ENCODE measurements at places on chromosomes 5 and 9. TPM values are rescaled to one million over a fixed set of nuclear protein-coding genes. Genes with fewer than 3 reads are reported as not detected.

The SPINK1 gene
- total RNA-seq: not detected

The COL23A1 gene
- not detected for total RNA-seq

The GABRA6 gene
- total RNA-seq: not detected

The CER1 gene
- not detected for total RNA-seq

The TLX3 gene
- not detected for total RNA-seq

The CBY3 gene
- not detected for total RNA-seq

The ABO gene
- not detected for total RNA-seq

The BTNL9 gene
- 1.6 TPM for total RNA-seq

The ANGPTL2 gene
- total RNA-seq: 10.1 TPM

The SHOC1 gene
- total RNA-seq: 0.08 TPM

The PGM5 gene
- 3.2 TPM for total RNA-seq

The KCNV2 gene
- total RNA-seq: not detected

The SCGB3A2 gene
- not detected for total RNA-seq

The ANKRD18A gene
- total RNA-seq: 5.2 TPM

The TAF11L5 gene
- not detected for total RNA-seq

The CYSTM1 gene
- 20.3 TPM for total RNA-seq

The PCDHB11 gene
- 3.9 TPM for total RNA-seq

The TNC gene
- 373 TPM for total RNA-seq

The ENHO gene
- not detected for total RNA-seq

The ROPN1L gene
- total RNA-seq: 3.9 TPM

The FBXL17 gene
- total RNA-seq: 10.1 TPM

The PCDHB14 gene
- total RNA-seq: 1.8 TPM

The PDGFRB gene
- 6.1 TPM for total RNA-seq

The FCN1 gene
- not detected for total RNA-seq

The SLC6A19 gene
- not detected for total RNA-seq

The KIF27 gene
- 3.0 TPM for total RNA-seq

The CDX1 gene
- not detected for total RNA-seq

The EFCAB9 gene
- total RNA-seq: 0.72 TPM

The HAVCR1 gene
- not detected for total RNA-seq

The CD14 gene
- total RNA-seq: 0.30 TPM

The PCDHGA1 gene
- total RNA-seq: 2.5 TPM

The SH3TC2 gene
- 39.3 TPM for total RNA-seq

The NUTM2G gene
- not detected for total RNA-seq

Measured in A375 (cell line).